ENCODE measurements at places on chromosomes 3 and 15.

DNA sequence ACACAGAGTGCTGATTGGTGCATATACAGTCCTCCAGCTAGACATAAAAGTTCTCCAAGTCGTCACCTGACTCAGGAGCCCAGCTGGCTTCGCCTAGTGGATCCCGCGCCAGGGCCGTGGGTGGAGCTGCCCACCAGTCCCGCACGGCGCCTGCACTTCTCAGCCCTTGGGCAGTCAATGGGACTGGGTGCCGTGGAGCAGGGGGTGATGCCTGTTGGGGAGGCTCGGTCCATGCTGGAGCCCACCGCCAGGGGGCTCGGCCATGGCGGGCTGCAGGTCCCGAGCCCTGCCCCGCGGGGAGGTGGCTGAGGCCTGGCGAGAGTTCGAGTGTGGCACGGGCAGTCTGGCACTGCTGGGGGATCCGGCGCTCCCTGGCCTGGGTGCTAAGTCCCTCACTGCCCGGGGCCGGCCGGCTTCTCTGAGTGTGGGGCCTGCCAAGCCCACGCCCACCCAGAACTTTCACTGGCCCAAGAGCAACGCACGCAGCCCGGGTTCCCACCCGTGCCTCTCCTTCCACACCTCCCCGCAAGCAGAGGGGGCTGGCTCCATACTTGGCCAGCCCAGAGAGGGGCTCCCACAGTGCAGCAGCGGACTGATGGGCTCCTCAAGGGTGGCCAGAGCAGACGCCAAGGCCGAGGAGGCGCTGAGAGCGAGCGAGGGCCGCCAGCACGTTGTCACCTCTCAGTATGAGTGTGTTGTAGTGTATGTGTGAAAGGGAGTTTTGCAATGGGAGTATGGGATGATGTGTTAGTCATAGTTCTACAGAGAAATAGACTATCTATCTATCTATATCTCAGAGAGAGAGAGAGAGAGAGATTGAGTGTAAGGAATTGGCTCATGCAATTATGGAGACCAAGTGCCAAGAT, 69.0 kb downstream of the UBE2E2 start:
- no peak for DNase-seq

- DNase-seq: no peak
These were observed 10.0 kb downstream of the MRPS25 start for GRCh38 chr3:15055019-15055557.

DNA sequence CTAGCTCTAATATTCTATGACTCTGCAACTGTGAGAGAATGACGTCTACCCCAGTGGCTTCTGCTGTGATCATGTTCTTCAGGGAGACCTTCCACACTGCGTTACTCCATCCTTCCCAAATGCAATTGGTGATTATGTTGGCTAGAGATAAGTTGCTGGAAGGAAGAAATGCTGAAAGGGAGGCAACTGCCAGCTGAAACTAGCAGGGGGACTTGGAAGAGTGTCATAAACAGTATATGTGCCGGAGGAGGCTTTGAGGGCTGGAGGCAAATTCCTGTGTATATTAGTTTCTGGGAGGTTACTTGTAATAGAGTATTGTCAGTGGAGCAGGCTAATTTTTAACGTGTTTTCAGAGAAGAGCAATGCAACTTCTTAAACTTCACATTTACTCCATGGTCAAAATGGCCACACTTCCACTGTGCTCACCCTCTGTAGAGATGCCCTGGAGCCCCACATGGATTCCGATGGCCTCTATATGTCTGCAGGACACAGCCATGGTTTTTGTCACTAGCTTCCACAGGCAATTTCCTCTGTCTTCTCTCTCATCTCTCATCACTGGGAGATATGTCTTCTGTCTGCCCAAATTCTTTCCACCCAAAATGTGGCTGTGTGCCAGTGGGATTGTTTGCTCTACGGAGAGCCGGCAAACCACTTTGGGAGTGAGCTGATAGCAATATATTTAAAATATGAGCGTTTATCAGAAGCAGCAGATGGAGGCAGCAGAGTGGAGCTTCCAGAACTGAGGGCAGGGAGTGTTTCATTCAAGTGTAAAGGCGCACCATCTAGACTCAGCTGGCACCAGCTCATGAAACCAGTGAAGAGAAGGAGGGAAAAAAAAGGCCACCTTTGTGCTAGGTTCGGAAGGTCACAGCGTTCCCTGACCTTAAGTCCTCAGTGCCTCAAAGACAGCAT, 13.3 kb upstream of the CD47 start:
- no peak for DNase-seq

- no peak for DNase-seq
These were observed 77.2 kb upstream of the STT3B start for GRCh38 chr3:31455524-31455923.

- no peak for DNase-seq
These were observed 190.7 kb downstream of the CD47 start for GRCh38 chr3:107899990-107900651.

- no peak for DNase-seq
These were observed 66.7 kb upstream of the RBMS3 start for GRCh38 chr3:29214009-29214658.

- DNase-seq: no peak
These were observed 47.1 kb downstream of the STT3B start for GRCh38 chr3:31579828-31580227.

GRCh38 chr3:140177943-140178342, 243.0 kb downstream of the CLSTN2 start:
- DNase-seq: no peak

DNA sequence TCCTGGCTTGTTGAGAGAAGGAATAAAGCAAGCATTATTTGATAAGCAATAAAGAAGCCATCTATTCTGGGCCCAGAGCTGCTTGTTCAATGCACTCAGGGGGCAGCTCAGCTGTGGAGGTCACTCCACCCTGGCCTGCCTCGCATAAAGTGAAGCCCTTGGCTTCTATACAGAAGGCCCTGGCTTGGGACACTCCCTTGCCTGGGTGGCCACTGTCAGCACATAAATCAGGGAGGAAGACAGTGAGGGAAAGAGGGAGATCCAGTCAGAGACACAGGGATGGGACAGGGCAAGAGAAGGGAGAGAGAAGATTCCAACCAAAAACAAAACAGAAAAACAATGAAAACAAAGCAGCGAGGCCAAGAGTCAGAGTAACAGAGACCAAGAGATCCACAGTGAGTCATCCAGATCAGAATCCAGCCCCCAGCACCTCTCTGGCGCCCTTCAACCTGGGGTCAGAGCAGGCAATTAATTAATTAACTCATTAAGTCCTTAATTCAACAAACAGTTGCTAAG, 11.8 kb downstream of the INSYN1 start:
- DNase-seq: no peak
